Retina (tissue), 1 donor: ENCODE measurements at places on chromosomes 12 and 14.
A peak's percentile ranks its signal among the peaks of the same experiment; 100 is the strongest.

GRCh38 chr14:89563471-89563870, 146.4 kb upstream of the FOXN3 start:
- DNase-seq = no peak

DNA sequence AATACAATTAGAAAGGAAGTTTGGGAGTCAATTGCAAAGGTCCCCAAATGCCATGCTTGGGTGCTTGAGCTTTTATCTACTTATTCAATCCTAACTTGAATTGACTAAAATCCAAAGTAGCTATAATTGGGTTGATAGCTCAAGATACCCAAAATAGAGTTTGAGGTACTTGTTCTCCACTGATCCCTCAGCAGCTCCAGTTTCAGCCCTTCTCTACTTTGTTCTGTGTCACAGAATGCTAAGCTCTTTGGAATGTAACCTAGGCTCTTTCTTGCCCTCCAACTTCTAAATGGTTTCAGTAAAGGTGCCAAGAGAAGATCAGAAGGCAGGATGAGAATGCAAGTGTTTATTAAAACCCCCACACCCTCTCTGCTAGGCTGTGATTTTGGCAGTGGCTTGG, 251.4 kb upstream of the CLEC14A start:
- DNase-seq = no peak

GRCh38 chr14:55884819-55885218, 233.4 kb upstream of the PELI2 start:
- DNase-seq = no peak

DNA sequence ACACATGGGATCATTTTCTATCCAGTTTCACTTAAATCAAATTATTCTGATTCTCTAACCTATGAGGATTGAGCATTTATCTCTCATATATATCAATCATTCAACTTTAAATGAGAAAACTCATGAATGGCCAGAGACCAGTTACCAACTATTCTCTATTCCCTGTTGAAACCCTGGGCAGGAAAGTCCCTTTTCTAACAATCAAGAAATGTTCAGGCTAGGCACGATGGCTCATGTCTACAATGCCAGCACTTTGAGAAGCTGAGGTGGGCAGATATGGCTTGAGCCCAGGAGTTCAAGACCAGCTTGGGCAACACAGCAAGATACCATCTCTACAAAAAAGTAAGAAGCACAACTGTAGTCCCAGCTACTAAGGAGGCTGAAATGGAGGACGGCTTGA, 18.0 kb downstream of the FMNL3 start:
- no peak for DNase-seq

DNA sequence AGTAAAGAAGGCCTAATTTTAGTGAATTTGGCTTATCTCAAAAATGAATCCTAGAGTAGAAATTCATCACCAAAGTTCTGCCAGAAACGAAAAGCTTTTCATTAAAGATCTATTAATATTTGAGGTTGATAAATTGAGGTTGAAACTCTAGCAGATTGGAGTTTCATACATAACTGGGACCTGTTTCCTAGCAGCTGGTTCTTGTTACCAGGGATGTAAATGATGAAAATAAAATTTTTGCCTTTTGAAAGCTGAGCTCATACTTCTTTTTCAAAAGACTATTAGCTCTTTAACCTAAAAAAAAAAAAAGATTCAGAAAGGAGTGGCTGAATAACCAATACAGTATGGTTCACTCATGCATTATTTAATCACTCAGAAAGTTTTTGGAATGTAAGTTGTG, 98.3 kb downstream of the PTGER2 start:
- no peak for DNase-seq

DNA sequence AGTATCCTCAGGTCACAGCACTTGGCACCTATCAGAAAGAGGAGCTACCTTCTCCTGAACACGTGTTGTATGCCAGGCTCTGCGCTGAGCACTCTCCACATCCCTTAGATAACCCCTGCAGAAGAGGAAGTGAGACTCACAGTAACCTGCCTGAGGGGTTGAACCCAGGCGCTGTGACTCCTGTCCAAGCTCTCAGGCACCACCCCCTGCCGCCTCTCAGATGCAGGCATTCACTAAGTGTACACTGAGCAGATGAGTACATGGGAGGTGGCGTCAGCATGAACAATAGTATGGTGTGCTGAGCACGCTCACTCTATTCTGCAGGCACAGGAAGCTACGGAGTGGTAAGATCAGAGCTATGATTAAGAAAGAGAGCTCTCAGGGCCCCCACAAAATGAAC, 21.0 kb upstream of the RIC8B start:
- DNase-seq = no peak

DNA sequence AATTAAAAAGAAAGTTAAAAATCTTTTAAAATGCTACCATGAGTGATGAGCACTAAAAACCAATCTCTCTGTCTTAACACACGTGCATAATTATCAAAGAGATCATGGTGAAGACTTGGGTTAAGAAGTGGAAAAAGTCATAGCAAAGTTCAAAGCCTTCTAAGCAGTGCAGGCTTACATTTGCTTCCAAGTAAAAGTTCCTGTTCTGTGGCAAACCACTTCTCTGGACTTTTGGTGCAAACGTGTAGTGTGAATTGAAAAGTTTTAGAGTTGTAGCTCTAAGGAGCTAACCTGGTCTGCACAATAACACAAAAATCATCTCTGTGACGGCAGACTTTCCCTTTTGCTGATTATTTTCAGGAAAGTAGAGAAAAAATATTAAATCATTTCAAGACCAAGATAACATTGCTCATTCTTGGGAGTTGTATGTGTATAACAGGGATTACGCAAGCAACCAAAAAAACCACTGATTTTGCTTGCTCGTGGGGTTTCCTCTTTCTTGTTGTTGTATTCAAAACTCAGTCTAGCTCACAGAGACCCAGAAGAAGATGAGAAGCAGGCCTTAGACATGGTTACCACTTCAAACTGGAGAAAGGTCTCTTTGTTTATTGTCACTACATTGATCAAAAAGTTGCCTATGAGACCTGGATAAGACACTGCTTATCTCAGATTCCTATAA, 2.3 kb upstream of the GLIPR1 start:
- DNase-seq = no peak

DNA sequence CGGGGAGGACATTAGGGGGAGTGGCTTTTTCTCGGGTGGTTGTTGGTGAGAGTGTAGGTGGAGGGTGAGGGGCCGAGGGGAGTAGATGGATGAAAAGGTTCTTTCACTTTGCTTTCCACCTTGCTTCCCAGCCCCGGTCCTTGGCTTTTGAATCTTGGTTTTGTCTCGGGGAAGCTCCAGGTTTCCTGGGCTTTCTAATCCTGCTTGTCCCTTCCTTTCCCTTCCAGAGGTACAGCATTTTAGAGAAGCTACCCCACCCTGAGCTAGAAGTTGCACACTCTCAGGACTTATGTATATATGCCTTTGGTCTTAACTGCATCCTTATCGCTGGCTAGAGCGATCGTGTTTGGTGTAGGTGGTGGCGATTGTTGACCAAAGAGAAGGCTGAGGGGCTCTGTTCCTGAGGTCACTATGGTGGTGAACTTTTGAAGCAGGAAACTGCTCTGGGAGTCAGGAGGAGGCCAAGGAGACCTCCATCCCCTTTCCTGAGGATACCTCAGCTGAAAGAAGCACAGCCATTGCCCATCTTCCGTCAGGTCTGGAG, 862 bp downstream of the PIP4K2C start:
- DNase-seq = peak; percentile 28

DNA sequence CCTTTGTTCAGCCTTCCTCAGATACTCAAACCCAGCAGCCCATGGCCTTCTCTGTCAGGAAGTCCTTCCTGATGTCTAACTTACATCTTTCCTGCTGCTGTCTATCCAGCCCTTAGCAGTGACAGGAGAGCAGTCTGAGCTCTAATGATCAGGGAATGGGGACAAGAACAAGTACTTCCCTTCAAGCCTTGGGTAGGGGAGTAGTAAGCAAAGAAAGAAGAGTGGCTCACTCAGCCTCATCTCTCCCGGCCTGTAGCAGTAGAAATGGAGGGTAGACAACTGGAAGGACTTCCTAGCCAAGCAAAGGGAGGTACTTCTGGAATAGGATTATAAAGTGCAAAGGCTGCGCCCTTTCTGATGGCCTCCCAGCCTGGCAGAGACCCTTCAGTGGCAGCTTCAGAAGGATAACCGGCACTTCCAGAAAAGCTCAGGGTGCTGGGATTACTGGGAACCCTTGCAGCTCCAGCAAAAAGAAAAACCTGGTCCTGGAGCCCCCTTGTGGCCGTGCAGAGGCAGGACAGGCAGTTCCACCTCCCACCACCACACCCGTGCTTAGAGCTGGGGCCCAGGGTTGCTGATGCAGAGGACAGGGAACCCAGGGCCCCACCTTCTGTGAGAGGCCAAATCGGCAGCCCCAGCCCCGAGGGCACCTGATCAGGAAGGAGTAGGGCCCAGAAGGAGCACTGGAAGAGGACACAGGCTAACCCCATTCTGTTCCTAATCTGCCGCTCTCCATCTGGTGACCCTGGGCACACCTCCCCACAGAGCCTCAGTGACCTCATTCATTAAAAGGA, 12.4 kb upstream of the SMUG1 start:
- DNase-seq = peak; percentile 92

GRCh38 chr14:50530794-50531365, 1.5 kb downstream of the MAP4K5 start:
- DNase-seq = peak; percentile 12

DNA sequence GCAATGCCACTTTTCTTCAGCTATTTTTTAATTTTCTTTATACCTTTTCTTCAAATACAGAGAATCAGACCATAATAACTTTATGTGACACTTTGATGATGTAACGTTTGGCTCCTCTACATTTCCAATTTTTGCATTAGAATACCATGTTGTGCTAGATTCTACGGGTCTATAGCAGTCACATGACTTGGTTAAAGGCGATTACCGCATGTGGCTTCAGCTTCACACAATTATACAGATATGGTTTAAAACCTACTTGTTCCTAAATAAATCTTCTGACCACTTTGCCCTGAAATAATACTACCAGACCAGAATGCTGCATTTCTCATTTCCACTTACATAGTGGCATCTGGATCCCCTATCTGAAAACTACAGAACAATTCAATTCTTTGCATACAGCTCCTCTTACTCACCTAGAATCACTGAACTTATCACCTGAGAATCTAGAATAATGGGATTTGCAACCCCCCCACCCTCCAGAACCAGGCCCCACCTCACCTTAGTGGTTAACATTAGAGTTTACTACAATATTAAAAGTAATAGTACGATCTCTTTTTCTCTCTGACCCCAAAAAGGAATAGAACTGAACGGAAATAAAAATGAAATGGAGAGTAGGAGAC, 1.3 kb downstream of the MAX start:
- no peak for DNase-seq

DNA sequence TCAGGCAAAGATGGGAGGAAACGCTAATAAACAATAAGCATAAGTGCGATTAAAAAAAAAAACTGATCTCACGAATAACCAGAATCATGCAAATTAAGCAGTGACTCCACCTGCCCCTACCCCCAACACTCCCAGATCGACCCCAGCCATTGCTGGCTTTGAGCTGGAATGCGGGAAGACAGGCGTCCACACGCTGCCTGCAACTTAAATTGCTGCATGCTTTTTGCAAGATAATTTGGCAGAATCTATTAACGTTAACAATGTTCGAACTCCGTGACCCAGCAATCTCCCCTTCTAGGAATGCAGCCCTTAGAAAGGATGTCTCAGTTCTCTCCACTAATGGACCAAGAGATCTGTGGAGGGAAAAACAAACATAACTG, 935 bp upstream of the CKB start:
- DNase-seq = no peak

DNA sequence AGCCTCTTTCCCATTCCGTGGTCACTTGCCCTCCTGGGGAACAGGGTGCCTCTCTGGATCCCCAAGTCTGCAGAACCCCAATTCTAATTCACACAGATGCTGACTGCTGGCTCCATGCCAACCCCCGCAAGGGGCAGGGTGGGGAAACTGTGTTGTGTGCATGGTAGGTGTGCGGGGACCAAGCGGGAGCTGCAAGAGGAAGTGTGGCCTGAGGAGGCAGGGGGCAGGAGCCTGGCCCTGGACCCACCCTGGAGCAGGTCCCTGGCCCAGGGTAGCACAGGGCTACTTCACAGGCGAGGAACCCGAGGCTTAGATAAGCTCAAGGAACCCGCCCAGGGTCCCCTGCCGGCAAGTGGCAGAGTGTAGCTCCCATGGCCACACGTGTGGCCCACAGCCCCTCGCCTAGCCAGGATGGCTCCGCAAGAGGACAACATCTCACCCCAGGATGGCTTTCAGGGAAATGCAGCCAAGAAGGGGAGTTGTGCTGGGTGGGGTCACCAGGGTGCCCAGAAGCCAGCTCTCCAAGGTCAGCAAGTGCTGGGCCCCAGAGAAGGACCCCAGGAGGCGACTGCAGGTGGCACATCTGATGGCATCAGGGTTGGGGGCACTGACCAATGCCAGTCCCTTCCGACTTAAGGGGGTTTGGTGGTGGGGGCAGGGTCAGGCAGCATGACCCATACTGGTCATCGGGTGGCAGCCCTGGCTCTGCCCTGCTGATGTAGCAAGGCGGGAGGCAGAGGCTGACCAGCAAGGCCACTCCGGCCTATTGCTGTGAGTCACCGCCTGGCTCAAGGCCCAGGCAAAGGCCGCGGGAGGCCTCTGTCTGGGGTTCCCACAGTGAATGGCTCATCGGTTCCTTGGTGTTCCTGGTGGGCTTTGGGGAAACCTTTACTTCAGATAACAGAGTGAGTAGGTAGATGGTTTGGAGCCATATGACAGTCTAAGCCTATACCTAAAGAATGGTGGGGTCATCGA, 37.3 kb upstream of the EML1 start:
- DNase-seq = no peak

- DNase-seq = no peak
These were observed 29.4 kb downstream of the PLEKHG7 start for GRCh38 chr12:92732216-92732615.

DNA sequence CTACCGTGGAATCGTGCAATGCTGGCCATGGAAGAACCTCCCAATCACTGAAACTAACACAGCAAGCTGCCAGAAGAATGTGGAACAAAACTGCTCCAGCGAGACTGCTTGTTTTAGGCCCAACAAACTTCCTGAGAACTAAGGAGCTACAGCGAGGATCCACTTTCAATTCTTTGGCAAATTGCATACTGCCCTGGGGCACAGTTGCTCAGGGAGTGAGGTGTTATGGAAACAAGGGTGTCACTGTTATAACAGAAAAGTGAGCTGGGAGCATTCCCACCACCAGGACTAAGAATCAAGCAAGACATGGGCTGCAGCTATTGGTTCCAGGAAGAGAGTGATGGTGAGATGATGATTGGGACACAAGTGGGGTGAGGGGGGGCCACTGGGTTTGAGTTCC, 1606.1 kb upstream of the FLRT2 start:
- DNase-seq = no peak

GRCh38 chr12:120249875-120250795, 15.4 kb downstream of the PXN start:
- no peak for DNase-seq

DNA sequence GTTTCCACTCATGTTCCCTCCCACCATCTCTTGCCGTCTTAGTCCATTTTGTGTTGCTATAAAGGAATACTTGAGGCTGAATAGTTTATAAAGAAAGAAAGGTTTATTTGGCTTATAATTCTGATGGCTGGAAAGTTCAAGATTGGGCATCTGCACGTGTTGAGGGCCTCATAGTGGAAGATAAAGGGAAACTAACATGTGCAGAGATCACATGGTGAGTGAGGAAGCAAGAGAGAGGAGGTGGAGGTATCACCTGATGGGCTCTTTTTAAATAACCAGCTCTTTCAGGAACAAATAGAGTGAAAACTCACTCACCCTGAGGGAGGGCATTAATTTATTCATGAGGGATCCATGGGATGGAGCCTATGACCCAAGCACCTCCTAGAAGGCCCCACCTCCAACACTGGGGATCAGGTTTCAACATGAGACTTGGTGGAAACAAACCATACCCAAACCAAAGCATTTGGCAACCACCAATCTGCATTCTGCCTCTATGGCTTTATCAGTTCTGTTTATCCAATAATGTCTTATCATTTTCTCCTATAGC, 29.5 kb downstream of the MYO1H start:
- no peak for DNase-seq
